Adipocyte (in vitro differentiated cells): ENCODE measurements at places on chromosomes 12 and 14.

DNA sequence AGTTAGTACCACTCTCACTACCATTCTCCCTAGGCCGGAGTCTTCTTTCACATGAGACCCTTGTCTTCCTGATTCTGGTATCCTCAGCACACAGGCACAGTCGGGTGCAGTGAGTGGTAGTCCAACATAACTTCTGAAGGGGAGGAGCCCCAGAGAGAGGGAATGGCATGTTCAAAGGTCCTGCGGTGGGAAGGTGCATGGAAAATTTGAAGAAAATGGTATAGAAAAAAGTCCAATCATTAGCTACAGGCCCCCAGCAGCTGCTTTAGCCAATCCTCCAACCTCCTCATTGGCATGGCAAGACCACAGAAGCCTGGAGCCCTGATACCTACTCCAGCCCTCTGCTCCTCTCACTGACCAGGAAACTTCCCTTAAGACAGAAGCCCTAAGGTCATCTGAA is 96.6 kb downstream of the ZFP36L1 start:
- no peak for DNase-seq

- DNase-seq, result peak; percentile 25
Observed at GRCh38 chr14:76109087-76109880, 42.4 kb upstream of the GPATCH2L start.

- DNase-seq, result no peak
Observed at GRCh38 chr14:102500158-102500662, 9.4 kb downstream of the ANKRD9 start.

- no peak for DNase-seq
Observed at GRCh38 chr12:119319638-119320037, 14.9 kb upstream of the CCDC60 start.

DNA sequence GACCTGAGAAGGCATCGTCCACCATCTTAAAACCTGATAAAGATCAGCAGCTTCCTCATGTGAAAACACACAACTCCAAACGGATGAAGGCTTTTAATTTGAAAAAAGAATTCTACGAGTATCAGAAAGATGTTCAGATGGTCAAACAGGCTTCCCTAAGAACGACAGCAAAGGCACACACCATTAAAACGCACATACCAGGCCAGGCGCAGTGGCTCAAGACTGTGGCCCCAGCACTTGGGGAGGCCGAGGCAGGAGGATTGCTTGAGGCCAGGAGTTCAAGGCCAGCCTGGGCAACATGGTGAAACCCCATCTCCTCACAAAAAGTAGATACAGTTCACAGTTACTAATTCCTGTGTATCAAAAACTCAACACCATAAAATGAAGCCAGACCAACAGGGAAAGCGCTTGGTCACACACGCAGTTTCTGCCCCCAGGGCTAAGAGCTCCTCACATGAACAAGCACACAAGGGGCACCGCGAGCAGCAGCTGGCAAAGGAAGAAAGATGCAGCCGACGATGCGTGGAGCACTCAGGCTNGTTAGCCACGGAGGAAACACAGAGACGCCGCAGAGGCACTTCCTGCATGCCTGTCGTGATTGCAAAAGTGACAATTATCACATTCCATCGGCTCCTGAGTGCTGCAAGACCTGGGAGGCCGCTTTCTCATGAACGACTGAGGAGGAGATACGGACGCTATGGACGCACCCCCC is 78.0 kb downstream of the NOC4L start:
- DNase-seq, result peak; percentile 7

- DNase-seq, result peak; percentile 55
Observed at GRCh38 chr14:54474232-54474793, 14.5 kb downstream of the GMFB start.

- DNase-seq, result no peak
Observed at GRCh38 chr14:77474479-77475177, 16.7 kb downstream of the AHSA1 start.

- peak; percentile 79 for DNase-seq
Observed at GRCh38 chr14:67166450-67166853, 22.8 kb upstream of the GARIN2 start.

DNA sequence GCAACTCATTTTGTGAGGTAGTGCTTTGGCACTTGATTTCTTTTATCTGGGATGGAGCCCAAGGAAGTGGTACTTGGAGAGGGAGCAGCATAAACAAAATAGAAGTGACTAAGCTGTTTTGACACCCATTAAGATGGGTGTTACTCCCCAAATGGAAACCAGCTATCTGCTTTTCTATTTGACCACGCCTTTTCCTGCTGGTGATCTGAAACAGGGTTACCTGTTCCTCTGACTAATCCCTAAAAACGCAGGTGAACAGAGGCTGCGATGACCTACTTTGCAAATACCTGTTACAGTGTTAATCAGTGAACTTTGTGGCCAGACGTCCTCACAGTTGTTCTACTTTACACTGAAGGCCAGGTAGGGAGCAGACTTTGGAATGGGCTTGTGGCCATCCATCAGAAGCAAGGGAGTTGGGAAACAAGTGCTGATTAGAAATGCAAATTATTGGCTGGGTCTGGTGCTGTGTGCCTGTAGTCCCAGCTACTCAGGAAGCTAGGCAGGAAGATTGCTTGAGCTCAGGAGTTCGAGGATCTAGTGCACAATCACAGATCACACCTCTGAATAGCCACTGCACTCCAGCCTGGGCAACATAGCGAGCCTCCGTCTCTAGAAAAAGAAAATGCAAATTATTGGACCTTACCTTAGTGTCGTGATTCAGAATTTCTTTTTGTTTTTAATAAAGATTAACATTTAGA is 58.3 kb upstream of the HECTD1 start:
- DNase-seq, result no peak

DNA sequence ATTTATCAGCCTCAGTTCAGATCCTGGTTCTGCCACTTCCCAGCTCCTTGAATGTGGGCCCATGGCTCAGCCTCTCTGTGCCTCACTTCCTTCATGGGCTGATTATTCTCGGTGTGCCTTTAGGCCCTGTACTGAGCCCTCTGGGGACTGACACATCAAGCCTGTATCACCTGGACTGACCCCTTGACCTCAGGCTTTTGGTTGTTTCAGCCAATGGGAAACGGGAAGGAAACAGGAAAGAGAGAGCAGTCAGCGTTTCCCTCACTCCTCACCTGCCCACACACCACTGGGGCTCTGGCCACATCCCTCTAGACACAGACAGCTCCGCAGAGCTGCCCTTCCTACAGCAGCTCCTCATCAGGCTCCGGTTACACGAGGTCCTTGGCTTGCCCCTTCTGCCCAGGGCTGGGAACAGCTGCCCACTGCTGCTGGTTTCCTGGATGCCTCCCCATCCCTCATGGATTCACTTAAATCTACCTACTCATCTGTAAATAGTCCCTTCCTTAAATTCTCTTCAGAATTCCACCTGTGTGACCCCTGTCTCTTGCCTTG is 37.0 kb upstream of the ITPR2 start:
- DNase-seq, result no peak

- DNase-seq, result peak; percentile 57
Observed at GRCh38 chr12:20798554-20798953, 12.0 kb upstream of the SLCO1B3 start.
